Adrenal gland (tissue), 19 donors: ENCODE measurements at places on chromosomes 1 and 21. TPM values are rescaled to one million over a fixed set of nuclear protein-coding genes. Genes with fewer than 3 reads are reported as not detected.

GBP2 gene
- total RNA-seq: 59.3 TPM

FAM72D gene
- total RNA-seq: not detected

SLC2A5 gene
- total RNA-seq: 0.50 TPM

- H3K27ac ChIP-seq: no peak overlapping the region
- no peaks in the 10 kb centered on the region for H3K4me1 ChIP-seq
- no peaks in the 10 kb centered on the region for H3K27me3 ChIP-seq
- no peak for DNase-seq
- no peak overlapping the region for H3K4me3 ChIP-seq
Measured at GRCh38 chr1:104132382-104132973, 382.8 kb downstream of the AMY1C start.

DNA sequence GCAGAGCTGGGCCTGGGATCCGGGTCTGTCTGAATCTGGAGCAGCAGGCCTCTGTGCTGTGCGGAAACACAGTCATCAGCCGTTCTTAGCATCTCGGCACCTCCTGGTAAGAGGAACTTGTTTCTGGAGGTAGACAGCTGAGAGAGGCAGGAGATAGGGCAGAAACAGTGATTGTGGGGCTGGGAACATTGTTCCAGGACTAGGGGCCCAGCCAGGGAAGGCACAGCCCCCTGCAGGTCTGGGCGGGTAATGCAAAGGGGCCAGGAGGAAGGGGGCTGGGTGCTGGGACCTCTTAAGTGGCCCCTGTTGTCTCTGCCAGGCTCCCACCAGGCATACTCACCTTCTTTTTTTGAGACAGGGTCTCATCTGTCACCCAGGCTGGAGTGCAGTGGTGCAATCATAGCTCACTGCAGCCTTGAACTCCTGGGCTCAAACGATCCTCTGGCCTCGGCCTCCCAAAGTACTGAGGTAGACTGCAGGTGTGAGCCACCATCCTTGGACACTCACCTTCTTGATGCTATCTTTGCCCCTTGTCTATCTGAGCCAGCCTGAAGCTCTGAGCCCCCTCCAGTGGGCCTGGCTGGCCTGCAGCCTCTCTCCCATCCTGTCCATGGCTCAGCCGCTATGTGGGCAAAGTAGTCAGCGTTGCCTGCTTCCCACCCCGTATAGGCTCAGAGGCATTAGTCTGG, 134.3 kb upstream of the ZBTB40 start:
- peaks cover 14% of the 10 kb centered on the region for H3K4me1 ChIP-seq
- no peak overlapping the region for H3K4me3 ChIP-seq
- no peaks in the 10 kb centered on the region for H3K27me3 ChIP-seq
- peak overlapping the region; percentile 6 for H3K27ac ChIP-seq
- no peaks in the 10 kb centered on the region for H3K36me3 ChIP-seq
- DNase-seq: no peak

GRCh38 chr1:167770127-167770526, 48.3 kb downstream of the MPZL1 start:
- no peaks in the 10 kb centered on the region for H3K4me1 ChIP-seq
- H3K4me3 ChIP-seq: no peak overlapping the region
- no peaks in the 10 kb centered on the region for H3K27me3 ChIP-seq
- peaks cover 25% of the 10 kb centered on the region for H3K36me3 ChIP-seq

- peak; percentile 65 for DNase-seq
- peak overlapping the region; percentile 98 for H3K4me3 ChIP-seq
- H3K27me3 ChIP-seq: no peaks in the 10 kb centered on the region
- no peaks in the 10 kb centered on the region for H3K36me3 ChIP-seq
Measured at GRCh38 chr1:42334240-42335049, 590 bp downstream of the FOXJ3 start.

DNA sequence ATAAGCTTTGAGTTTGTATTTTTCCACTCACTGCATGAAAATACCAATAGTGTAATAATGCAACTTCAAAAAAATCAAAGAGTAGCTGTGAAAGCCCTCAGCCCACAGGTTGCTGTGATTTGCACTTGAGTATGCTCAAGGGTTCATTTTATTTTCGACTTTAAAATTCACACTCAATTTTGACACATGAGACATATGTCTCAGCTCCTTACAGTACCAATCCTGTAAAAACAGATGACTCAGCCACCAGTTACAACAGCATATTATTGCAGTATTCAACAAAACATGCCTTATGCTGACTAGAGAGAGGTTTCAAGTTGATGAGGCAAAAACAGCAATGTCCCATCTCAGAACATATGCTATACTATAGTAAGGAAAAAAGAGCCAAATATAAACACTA, 66.1 kb downstream of the CYYR1 start:
- peaks cover 8% of the 10 kb centered on the region for H3K4me1 ChIP-seq
- no peaks in the 10 kb centered on the region for H3K27me3 ChIP-seq
- no peaks in the 10 kb centered on the region for H3K36me3 ChIP-seq
- no peak overlapping the region for H3K27ac ChIP-seq

DNA sequence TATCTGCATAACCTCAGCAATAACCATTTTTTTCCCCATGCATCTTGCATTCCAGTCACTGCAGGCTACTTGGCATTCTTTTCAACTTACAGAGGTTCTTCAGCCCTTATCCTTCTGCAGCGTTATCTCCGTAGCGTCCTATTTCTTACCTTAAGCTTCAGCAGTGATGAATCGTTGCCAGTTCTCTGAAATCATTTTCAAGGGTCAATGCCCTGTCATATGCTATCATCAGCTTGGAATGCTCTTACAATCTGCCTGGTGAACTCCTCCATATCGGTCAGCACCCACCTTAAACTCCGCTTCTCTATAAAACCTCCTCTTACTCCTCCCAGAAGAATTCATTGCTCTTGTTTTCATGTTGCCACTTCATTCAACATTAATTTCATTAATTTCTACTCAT, 105.1 kb upstream of the DPH5 start:
- H3K36me3 ChIP-seq: no peaks in the 10 kb centered on the region
- no peaks in the 10 kb centered on the region for H3K27me3 ChIP-seq
- no peak overlapping the region for H3K4me3 ChIP-seq
- H3K4me1 ChIP-seq: peaks cover 9% of the 10 kb centered on the region
- no peak for DNase-seq

GRCh38 chr1:204110894-204111633, 38.1 kb downstream of the SOX13 start:
- no peaks in the 10 kb centered on the region for H3K27me3 ChIP-seq
- no peak overlapping the region for H3K4me3 ChIP-seq
- no peak overlapping the region for H3K27ac ChIP-seq
- no peaks in the 10 kb centered on the region for H3K36me3 ChIP-seq
- peaks cover 13% of the 10 kb centered on the region for H3K4me1 ChIP-seq
- no peak for DNase-seq
